Heart left ventricle (tissue), 16 donors: ENCODE measurements at places on chromosomes 7 and 10.
A peak's percentile ranks its signal among the peaks of the same experiment; 100 is the strongest.

- DNase-seq = no peak
Measured at GRCh38 chr10:44752451-44753441, 158.4 kb upstream of the TMEM72 start.

- no peak for DNase-seq
Measured at GRCh38 chr10:13991353-13991752, 339.4 kb downstream of the FRMD4A start.

GRCh38 chr7:64887756-64888508 is 15.1 kb upstream of the ZNF273 start:
- DNase-seq = no peak

DNA sequence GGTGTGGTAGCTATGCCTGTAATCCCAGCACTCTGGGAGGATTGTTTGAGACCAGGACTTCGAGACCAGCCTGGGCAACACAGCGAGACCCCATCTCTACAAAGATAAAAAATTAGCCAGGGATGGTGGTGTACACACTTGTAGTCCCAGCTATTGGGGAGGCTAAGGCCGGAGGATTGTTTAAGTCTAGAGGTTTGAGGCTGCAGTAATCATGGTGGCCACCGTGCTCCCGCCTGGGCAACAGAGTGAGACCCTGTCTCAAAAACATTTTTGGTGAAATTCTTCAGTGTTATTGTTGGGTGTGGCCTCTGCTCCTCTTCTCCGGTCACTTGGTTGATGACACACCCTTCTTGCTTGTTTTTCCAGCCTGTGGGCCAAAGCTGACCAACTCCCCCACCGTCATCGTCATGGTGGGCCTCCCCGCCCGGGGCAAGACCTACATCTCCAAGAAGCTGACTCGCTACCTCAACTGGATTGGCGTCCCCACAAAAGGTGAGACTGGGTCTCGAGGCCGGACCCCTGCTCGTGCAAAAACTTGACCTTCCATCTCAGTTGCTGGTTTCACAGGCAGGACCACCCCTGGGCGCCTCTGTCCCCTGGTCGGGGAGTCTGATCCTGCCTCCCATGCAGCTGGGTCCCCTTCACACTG is 10.6 kb downstream of the PFKFB3 start:
- DNase-seq = no peak

DNA sequence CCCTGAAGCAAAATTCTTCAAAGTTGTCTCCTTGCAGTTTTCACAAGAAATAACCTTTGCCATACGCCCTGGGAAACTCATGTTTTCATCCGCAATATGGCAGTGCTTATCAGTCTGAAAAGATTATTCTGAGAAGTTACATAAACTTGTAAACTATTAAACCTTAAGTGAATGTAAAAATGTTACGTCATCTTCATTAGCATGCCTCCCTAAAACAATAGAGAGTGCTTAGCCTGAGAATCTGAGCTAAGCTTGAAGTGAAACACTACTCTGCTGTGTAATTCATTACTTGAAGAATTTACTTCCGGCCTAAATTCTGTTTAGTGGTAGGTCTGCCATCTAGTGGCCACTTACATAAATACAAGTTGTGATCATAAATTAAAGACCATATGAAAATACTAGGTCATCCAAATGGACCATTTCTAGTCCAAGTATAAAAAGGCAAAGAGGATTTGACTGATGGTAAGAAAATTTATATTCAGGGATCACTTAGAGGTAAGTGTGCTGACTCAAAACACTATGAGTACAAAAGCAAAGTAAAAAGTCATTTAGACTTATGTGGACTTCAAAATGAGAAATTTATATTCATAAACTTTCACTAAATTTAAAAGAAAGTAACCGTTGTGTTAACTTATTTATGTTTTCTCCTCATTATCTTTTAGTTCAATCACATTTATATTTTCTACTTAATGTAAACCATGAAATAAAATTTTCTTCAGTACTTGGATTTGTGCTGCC is 745.1 kb upstream of the LRRTM3 start:
- no peak for DNase-seq

- DNase-seq = peak; percentile 33
Measured at GRCh38 chr10:75396631-75397495, 4.7 kb downstream of the ZNF503 start.

- no peak for DNase-seq
Measured at GRCh38 chr7:27165089-27165995, at the start of gene HOXA9. Gene HOXA9 (minus strand): TSS chr7:27165537. CDS start chr7:27165457, 80 bp downstream.

DNA sequence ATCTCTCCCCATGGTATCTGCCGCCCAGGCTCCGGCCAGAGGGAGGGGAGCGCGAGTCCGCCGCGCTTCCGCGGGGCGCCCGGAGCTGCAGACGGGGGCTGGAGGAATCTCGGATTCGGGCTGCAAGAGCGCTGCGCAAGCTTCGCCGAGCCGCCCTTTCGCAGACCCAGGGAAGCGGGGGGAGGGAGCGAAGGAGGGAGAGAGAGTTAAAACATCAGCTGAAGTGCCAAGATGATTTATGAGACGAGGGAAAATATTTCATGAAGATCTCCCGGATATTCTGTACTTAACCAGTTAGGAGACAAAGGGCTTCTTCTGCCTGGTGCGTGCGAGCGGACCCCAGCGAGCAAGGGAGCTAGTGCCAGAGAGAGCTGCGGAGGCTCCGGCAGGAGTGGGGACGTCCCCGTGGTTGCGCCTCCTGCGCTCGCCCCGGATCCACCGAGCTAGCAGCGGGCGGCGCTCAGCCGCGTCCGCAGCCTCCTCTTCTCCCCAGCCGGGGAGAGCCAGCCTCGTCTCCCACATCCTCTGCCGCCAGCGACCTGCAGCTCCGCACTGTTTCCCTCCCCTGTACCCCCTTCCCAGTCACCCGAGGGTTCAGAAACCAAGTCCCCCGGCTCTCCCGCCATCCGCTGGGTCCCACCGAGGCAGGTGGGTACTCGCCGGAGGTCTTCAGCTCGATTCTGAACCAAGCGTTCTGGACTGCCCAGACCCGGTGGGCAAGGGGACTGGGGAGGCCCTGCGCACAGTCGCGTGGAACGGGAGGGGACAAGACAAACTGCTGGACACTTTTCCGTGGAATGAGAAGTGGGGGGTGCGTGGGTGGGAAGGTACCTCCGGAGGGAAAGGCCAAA is 1.0 kb upstream of the PAX2 start:
- no peak for DNase-seq

GRCh38 chr7:73740771-73741170 is 2.2 kb upstream of the ABHD11 start:
- DNase-seq = no peak

GRCh38 chr10:20737107-20737506 is 160.0 kb downstream of the NEBL start:
- DNase-seq = no peak

DNA sequence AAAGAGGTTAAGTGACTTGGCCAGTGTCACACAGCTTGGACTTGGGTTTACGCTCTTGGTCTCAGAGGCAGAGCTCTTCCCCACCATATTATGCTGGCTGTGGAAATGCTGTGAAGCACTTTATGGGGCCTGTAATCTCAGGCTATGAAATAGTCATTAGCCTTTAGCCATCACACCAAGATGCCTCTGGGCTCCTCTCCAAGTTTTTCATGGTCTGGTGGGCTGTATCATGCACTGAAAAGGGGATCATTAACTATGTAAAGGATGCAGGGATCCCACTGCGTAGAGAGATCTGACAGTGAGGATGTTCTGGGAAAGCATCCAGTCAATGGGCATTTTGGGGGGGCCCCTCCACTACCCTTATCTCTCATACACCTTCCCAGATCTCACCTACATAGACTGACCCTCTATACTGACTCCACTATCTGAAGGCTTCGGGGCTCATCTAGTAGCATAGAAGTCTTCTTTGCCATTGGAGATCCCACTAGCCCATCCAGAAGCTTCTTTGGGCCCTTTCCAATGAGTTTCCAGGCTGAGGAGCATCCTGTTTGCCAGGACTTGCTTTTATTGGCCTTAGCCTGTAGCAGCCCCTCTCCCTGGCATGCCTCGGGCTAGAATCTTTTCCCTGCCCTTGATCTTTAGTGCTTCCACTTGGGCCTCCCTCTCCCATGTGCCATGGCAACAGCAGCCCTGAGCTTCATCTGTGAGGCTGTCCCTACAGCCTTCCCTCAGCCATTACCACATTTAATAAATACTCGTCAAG is 19.6 kb downstream of the FRMPD2 start:
- no peak for DNase-seq

- no peak for DNase-seq
Measured at GRCh38 chr7:71976645-71977044, 435.5 kb downstream of the CALN1 start.

GRCh38 chr7:151243045-151243349 is 5.5 kb downstream of the SMARCD3 start:
- DNase-seq = no peak

- no peak for DNase-seq
Measured at GRCh38 chr10:852386-852785, 79.1 kb downstream of the LARP4B start.
